Activated T-helper 1 cell treated with Interleukin-2 at 50 U/mL for 16 hours (primary cell): ENCODE measurements at places on chromosomes 3 and 15.
A peak's percentile ranks its signal among the peaks of the same experiment; 100 is the strongest.

DNA sequence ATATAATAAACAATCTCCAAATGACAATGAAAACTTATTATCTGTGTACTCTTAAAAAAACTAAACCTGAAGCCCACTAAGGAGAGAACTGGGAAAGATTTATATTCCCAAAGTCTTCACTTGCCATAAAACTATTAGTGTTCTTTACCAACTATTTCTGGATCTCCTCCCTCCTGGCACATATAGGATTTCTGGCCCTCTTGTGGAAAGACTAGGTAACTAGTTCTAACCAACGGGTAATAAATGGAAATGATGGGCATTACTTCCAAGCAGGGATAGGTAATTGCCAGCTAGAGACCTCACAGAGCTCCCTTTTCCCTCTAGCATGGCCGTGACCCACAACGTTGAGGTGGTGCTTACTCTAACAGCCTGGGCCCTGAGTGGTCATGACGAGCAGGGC, 110.1 kb downstream of the DNAH12 start:
- DNase-seq: no peak

DNA sequence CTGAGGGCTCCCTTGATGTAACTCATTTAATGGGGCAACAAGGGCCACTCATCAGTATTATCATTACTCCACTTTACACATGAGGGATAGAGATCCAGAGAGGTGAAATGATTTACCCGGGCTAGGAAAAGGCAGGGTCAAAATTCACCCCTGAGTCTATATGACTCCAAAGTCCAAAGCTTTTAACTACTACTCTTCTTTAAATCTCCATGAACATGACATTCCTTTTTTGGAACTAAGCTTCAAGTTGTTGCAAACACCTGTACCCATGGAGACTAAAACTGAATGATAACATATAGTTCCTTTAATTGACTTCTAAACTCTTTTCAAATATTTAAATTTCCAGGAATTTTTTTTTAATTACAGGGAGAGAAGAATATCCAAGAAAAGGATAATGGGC, 292.9 kb upstream of the GADL1 start:
- DNase-seq: no peak

GRCh38 chr3:7397097-7397496, 536.2 kb downstream of the GRM7 start:
- DNase-seq: no peak

DNA sequence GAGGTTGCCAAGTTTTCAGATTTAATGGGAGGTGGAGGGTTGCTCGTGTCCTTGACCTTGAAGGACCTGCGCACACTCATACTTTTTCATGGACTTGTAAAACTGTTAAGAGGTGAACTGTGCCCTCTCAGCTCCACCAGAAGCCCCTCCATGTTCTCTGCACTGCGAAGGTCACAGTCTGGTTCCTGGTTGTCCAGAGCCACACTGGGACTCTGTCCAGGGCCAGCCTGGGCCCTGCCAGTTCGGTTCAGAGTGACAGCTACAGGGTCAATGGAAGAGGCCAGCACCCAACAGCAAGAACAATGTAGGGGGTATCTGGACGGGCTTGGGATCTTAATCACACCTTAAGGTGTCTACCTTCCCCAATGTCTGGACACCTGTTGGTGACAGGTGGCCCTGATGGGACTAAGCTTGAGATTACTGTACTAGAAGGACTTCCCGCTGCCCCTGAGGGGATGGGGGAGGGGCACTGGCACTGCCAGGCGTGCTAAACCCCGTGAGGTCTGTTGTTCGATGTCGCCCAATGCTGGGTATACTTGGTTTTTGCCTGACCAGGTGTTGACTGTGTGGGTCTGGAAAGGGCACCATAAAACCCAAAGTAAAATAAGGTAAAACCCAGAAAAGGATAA, 34.7 kb downstream of the GRK7 start:
- no peak for DNase-seq

GRCh38 chr3:127690823-127691452, 18.2 kb downstream of the ABTB1 start:
- no peak for DNase-seq

DNA sequence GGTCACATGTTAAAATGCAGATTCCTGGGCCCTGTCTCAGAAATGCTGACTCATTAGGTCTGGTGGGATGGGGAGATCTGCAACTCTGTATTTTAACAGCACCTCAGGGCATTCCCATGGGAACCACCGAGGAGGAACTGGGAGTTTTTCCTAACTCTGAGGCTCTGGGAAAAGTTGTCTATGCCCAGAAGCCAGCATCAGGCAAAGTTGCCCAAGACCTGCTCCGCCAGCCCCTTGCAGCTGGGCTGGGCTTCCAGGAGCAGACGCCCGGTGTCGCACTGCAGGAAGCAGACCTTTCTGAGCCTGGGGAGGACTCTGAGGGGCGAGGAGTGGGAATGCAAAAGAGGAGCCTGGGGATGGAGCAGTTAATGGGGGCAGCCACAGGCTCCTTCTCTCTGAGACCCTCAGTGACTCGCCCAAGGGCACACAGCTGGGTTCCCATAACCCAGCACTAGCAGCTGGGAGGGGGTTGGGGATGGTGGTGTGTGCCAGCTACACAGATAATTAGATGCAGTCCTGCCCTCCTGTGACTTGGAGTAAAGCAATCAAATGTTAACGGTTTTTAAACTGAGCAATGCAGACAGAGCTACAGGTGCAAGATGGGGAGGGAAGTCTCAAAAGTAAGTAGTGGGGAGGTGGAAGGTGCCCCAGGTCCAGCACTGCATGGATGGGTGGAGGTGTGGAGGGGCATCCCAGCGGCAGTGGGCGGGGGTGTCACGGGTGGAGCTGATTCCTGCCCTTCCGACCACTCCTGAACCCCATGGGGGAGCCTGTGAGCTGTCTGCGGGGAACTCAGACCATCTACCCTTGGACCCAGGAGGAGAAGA, 100.4 kb downstream of the LSM3 start:
- DNase-seq: no peak

DNA sequence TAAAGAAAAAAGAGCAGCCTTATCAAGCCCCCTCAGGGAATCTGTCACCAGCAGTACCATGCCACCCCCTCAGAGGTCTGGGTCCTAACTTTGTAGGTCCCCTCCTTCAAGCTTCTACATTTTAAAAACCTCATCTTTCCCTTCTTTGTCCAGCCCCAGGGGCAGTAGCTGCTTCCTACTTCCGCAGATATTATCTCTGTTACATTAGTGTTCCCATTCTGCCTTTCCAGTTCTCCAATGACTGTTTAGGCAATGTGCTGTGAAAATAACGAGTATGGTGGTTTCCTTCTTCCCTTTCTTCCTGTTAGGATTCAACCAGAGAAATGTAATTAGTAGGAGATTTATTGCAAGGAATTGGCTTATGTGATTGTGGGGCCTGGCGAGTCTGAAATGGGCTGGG, 126.1 kb upstream of the TNIK start:
- no peak for DNase-seq

DNA sequence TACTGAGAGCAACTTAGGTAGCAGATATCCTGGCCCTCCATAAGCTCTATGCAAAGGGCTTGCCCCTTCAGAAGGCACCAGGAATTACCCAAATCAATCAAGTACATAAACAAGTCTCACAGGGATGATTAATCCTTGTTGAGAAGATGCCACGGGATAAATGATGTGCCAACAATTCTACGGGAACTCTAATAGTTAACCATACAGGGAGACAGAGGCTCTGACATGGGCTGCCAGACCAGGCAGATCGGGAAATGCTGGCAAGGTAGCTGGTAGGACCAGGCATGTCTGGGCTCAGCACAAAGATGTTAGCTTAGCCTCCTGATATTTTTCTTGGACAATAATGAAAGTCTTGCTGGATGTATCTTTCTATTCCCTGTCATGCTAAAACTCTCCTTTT, 249.3 kb upstream of the THBS1 start:
- no peak for DNase-seq

DNA sequence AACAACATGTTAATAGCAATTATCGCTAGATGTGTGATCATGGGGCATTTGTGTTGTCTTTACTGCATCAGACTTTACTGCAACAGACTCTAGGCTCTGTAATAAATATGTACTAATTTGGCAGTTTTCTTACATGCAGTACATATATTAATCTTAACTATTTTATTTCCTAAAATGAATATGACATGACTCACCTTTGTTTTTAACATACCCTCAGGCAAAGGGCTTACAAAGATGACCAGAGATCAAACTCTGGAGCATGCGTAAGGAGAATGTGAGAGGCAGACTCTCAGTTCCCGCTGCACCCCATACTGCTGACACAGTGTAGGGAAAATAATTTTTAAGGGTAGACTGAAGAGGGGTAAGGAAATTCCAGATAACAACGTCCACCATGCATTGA, 7.2 kb upstream of the FAM174B start:
- no peak for DNase-seq

GRCh38 chr3:21542656-21543379, 208.2 kb downstream of the ZNF385D start:
- DNase-seq: no peak

DNA sequence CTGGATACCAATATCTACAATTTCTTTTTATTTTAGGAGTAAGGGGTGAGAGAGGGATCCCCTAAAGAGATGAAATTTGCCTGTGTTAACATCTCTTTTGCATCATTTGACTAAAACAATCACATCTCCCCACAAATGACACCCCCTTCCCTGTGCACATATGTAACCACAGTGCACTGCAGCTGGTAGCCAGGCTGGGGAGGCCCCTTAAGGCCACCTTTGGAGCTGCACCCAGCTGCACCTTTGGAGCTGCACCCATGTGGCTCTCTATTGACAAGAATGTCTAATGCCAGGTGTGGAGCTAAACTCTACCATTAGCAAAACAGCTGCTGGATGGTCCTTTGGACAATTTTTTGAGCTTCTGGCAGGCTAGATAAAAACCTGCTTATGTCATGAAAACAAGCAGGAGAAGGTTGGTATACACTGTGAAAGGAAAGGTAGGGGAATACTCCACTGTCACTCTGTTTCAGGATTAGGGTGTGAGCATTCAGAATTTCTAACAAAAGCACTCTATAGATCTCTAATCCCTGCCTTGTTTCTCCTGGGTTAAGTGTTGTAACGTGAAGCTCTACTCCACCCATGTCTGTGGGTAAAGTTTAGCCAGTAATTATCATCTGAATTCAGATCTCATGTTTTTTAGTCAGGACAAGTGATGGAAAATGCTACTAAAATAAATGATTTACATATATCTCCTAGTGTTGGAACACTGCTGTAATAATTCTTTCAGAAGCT, 52.1 kb downstream of the TFG start:
- DNase-seq: no peak

GRCh38 chr15:90388462-90389380, 679 bp downstream of the IQGAP1 start:
- peak; percentile 30 for DNase-seq

GRCh38 chr3:124234852-124235252, 242.9 kb upstream of the ROPN1 start:
- no peak for DNase-seq

DNA sequence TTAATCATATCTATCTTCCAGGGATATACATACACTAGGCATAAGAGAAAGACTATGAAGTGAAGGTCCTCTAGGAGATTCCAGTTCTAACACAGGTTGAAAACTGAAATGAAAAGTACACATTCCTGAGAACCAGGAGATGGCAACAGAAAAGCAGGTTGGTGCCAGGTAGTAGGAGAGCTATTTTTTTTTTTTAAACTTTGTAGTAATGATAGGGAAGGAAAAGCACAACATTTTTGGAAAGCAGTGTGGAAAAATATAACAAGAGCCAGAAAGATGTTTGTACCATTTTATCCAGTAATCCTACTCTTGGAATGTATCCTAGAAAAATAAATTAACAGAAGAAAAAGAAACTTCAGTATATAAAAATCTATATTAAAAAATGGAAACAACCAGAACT, 189.9 kb downstream of the DTWD1 start:
- no peak for DNase-seq

- no peak for DNase-seq
Measured at GRCh38 chr3:197484204-197484901, 71.4 kb downstream of the BDH1 start.

DNA sequence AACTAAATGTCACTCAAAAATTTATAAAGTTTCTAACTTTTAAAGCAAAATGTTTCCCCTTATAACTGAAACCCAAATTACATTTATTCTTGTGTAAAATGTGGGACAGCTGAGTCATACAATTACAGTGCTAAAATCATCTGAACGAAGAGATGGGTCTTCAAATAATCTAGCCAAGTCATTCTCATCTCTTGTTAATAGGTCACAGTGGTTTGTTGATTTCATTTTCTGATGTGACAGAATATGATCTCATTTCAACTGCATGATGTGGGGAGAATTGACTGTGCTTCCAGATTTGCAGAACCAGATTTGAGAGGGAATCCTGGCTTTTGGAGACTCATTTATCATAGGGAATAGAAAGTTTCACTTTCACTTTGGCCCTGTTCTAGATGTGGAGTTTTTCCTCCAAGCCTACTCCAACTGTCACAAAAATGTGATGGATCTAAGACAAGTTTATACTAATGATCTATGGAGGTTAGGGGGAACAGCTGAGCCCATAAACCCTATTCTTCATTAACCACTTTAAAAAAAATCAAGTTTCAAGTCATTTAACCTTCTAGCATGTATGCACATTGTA, 685.0 kb downstream of the PDCD6IP start:
- no peak for DNase-seq

DNA sequence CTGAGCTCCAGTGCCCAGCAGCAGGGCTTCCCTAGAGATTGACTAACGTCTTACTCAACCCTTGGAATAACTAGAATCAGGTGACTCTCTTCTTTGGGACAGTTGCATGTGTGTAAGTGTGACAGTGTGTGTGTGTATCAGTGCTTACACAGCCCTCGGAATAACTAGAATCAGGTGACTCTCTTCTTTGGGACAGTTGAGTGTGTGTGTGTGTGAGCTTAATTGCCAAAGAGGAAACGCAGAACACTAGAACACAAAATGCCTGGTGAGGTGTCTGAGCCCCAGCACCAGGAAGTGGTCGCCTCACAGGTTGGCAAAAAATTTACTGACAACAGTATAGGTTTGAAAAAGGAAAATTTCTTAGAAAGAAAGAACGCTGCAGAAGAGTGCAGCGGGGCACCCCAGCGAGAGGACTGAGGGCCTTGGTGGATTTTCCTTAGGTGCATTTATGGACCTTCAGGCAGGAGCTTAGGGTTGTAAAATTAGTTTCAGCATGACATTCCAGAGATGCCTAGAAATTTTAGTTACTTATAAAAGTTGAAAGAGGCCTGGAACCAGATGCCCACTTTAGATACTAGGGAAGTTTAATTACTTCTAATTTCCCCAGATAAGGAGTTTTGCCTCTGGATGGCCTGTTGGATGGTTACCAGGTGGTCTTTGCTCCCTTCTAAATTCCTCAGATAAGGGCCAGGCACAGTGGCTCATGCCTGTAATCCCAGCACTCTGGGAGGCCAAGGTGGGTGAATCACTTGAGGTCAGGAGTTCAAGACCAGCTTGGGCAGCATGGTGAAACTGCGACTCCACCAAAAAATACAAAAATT, 3.7 kb upstream of the WDR82 start:
- DNase-seq: peak; percentile 30

- DNase-seq: no peak
Measured at GRCh38 chr3:89145995-89146394, 38.6 kb downstream of the EPHA3 start.

- DNase-seq: no peak
Measured at GRCh38 chr3:119918992-119919933, 137.4 kb downstream of the NR1I2 start.

DNA sequence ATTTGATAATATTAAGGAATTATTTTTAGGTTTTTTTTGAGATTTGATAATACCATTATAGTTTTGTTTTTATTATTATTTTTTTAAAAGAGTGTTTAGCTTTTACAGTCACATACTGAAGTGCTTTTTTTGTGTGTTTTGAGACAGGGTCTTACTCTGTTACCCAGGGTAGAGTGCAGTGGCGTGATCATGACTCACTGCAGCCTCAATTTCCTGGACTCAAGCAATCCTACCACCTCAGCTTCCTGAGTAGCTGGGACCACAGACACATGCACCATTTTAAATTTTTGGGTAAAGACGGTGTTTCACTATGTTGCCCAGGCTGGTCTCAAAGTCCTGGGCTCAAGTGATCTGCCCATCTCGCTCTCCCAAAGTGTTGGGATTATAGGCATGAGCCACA, 73.0 kb downstream of the SUMF1 start:
- no peak for DNase-seq
